Activated naive CD4-positive, alpha-beta T cell treated with anti-CD3 and anti-CD28 coated beads for 36 hours (primary cell): ENCODE measurements at places on chromosomes 4 and X. TPM values are rescaled to one million over a fixed set of nuclear protein-coding genes. Genes with fewer than 3 reads are reported as not detected.

Gene ZNF711
- total RNA-seq: 0.79 TPM

Gene ABHD18
- total RNA-seq: 17.0 TPM

Gene BCLAF3
- 4.7 TPM for total RNA-seq

- no peak for DNase-seq
Measured at GRCh38 chr4:8393593-8394038, 46.9 kb downstream of the ACOX3 start.

GRCh38 chr4:1723131-1723801 is 1.9 kb downstream of the TACC3 start:
- DNase-seq: peak; percentile 72

DNA sequence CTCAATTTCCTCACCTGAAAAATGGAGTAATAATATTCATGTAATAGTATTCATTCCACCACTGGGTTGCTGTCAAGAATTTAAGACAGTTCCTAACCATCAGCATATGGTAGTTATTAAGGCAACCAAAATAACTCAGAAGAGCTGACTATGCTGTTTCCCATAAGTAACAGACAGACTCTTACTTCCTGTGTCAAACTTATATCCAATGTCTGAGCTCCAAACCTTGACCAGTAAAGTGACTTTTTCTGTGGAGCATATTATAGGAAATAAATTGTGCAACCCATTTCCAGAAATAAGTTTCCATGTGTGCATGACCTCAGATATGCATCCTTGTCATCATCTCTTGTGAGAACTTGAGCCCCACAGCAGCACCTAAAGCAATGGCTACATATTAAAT is 78.8 kb downstream of the HADH start:
- DNase-seq: no peak
